ENCODE measurements at places on chromosomes 1 and 21. TPM values are rescaled to one million over a fixed set of nuclear protein-coding genes. Genes with fewer than 3 reads are reported as not detected.

DNA sequence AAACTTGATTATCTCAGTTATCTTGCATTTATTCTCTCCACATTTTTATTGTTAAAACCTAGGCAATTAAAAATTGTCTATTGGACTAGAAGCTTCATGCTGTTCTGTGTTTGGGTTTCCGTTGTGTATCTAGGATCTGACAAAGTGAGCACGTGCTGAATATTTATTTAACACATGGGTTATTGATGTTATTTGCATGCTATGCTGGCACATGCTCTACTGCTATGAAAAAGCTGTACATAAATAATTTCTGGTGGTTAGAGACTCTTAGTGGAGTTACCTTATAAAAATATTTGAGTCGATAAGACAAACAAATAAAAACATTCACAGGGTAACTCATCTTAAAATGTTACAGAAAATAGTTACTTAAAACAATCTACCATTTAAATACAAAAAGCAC lies 1769.7 kb downstream of the MRPL39 start:
- DNase-seq = no peak

GRCh38 chr1:52189898-52190480 lies 48.1 kb downstream of the ZFYVE9 start:
- DNase-seq = no peak

- DNase-seq = no peak
These were observed 1.1 kb downstream of the TFF2 start for GRCh38 chr21:42349420-42350317.

GRCh38 chr1:176559878-176560277 lies 96.9 kb downstream of the PAPPA2 start:
- peak; percentile 64 for DNase-seq

GRCh38 chr1:77498918-77499317 lies 183.5 kb downstream of the ZZZ3 start:
- DNase-seq = no peak

DNA sequence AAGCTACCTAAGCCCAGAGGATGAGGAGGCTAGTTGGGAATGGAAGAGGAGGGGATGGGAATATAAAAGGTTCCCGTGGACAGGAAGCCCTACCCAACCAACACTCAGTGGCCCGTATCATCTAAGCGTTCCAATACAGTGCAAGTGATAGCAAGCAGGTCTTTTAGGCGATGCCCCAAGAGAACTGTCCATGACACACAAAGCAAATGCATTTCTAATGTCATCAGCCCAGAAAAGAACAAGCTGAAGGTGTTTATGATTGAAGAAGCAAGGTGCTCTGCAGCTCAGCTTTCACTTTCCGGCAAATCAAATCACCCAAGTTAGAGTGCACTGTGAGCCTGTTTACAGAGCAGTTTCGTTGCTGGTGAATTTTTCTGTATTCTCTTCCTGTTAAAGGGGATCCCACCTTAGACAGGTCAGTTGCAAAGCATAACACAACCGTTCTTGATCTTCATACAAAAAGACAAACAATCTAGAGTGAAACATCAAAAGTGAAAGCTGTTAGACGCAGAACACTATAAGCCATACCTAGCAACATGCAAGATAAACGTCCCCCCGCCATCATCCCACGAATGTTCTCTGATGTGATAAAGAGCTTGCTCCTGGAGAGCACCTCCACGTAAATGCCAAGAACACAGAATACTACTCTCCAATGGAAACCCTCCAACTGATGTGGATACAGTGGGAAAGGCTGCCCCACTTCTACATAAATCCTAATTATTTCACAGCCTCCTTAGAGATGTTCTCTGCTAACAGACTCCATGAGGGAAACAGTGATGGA lies 54.0 kb downstream of the PGBD5 start:
- no peak for DNase-seq

DNA sequence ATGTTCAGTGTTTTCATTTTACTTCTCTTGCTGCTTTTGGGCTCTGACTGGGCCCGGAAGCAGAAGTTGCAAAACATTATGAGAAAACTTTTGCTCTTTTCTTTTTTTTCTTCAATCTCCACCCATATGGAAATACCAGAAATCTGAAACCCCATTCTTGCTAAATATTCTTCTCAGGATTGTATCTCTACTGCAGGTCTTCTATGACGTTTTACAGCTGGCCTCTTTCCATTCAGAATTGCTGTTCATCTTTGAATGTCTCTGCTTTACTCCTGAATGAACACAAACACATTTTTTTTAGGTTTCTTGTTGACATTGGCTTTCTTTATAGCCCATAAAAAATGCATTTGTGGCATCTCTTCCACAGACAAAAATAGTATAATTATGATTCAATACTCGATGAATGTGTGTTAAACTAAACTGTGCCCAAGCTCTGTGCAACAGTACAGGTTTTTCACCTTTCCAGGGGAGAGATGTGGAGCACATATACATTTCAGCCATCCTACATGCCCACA lies 18.8 kb downstream of the PTPRC start:
- DNase-seq = peak; percentile 88

DNA sequence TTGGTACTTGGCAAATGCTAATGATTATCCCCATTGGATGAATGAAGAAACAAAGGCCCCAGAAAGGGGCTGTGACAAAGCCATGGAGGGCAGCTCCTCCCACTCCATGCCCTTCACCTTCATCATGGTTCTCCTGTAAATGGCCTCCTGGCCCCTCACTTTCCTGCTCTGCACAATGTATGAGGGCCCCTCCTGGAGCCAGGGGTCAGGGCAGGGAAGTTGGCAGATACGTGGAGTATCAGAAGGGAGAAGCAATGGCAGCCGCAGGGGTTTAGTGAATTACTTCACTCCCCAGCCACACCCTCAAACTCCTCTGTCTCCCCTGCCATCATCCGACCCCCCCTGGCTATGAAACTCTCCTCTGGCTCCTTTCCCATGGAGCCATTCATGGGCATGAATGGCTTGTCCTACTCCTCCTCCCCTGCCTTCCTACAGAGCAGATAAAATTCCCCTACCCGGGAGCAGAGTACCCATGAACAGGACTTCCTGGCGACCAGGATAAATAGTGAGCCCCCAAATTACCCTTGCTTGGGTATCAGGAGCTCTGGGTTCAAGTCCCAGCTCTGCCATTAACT lies 86.3 kb downstream of the CAMK2N1 start:
- DNase-seq = no peak

DNA sequence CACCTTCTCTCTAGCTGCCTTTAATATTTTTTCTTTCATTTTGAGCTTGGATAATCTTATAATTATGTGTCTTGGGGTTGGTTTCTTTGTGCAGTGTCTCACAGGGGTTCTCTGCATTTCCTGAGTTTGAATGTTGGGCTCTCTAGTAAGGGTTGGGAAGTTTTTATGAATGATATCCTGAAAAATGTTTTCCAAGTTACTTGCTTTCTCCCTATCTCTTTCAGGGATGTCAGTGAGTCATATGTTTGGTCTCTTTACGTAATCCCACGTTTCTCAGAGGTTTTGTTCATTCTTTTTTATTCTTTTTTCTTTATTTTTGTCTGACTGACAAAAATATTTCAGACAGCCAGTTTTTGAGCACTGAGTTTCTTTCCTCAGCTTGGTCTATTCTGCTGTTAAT lies 55.4 kb upstream of the CCDC190 start:
- no peak for DNase-seq

- DNase-seq = no peak
These were observed at the start of gene NHLH1 for GRCh38 chr1:160366731-160367515. NHLH1 (plus strand) TSS chr1:160367071; CDS start chr1:160370732, 3,661 bp downstream.

DNA sequence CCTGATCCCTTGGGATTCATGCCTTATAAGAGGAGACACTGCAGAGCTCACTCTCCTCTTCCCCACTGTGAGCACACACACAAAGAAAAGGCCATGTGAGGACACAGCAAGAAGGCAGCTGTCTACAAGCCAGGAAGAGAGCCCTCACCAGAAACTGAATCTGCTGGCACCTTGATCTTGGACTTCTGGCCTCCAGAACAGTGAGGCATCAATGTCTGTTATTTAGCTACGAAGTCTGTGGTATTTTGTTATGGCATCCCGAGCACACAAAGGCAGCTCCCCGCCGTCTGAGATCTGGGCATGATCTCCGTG lies 47.1 kb upstream of the RPL11 start:
- no peak for DNase-seq

GRCh38 chr1:3066250-3066711 lies 2.7 kb upstream of the PRDM16 start:
- no peak for DNase-seq

- DNase-seq = no peak
These were observed 345.5 kb upstream of the DUSP10 start for GRCh38 chr1:222087221-222087920.

GRCh38 chr1:214831956-214832355 lies 229.0 kb downstream of the CENPF start:
- DNase-seq = no peak

- no peak for DNase-seq
These were observed 417.2 kb upstream of the PBX1 start for GRCh38 chr1:164141797-164142196.

GRCh38 chr1:57024855-57025254 lies 59.0 kb upstream of the C8B start:
- no peak for DNase-seq

GRCh38 chr1:100642826-100643225 lies 76.7 kb upstream of the VCAM1 start:
- DNase-seq = no peak

GRCh38 chr1:1531947-1532346 lies 8.5 kb downstream of the TMEM240 start:
- DNase-seq = no peak

Gene NCF2
- 4.1 TPM for total RNA-seq

Gene KRTAP22-1
- not detected for total RNA-seq

Gene RGS1
- total RNA-seq = 4.5 TPM

Gene TMEM125
- not detected for total RNA-seq

Gene ADGRL4
- total RNA-seq = not detected

Gene APCS
- not detected for total RNA-seq

Gene NHLH2
- not detected for total RNA-seq

Gene GPR37L1
- 0.02 TPM for total RNA-seq

Data from H4 (cell line).